Tibial artery (tissue), 4 donors: ENCODE measurements at places on chromosomes 12 and 14.

GRCh38 chr12:38662829-38663228 lies 242.6 kb downstream of the CPNE8 start:
- no peak for DNase-seq

- no peak for DNase-seq
These were observed 35.0 kb upstream of the CORO1C start for GRCh38 chr12:108766294-108766693.

GRCh38 chr14:36659010-36659821 lies 2.4 kb upstream of the PAX9 start:
- DNase-seq = no peak

DNA sequence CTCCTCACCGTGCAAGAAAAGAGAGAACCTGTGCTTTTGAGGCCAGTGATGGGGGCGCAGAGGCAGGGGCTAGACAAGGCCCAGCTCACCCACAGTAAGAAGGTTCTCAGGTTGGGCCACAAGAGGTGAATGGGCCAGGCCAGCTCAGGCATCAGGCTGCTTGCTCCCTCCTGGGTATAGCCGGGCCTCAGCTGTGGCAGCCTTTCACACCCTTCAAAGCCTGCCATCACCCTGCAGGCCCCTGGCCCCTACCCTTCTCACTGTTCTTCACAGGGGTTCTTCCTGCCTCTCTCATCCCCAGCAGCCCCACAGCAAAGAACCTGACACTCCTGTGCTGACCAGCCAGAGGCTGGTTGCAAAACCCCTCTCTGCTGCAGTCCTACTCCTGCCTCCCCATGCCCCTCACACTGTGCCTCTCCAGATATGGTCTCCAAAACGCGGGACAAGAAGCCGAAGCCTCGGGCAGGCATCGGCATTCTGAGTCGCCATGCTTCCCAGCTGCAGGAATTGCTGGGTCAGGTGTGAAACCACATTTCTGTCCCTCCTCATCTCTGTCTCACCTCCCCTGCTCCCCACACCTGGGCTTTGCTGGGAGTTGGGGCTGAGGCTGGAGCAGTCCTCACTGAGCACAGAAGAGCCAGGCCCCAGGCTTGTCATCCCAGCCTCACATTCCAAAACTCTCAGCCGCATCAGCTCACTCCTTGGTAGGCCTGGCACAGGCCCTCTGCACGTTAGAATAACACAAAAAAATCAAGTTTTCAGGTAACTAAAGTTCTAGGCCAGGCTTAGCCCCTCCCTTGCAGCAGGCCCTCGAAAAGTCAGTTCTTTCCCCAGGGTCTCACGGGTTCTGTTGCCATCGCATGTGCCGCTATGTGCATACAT lies 6.9 kb upstream of the FAIM2 start:
- no peak for DNase-seq

- no peak for DNase-seq
These were observed 51.8 kb downstream of the ISCA2 start for GRCh38 chr14:74545386-74545785.

GRCh38 chr12:111304642-111305071 lies 64.2 kb downstream of the PHETA1 start:
- no peak for DNase-seq

GRCh38 chr14:60862283-60862682 lies 118.6 kb downstream of the TRMT5 start:
- peak; percentile 54 for DNase-seq

GRCh38 chr14:99853206-99853605 lies 60.0 kb downstream of the EML1 start:
- no peak for DNase-seq

- no peak for DNase-seq
These were observed 19.4 kb downstream of the ACVRL1 start for GRCh38 chr12:51926718-51927117.

DNA sequence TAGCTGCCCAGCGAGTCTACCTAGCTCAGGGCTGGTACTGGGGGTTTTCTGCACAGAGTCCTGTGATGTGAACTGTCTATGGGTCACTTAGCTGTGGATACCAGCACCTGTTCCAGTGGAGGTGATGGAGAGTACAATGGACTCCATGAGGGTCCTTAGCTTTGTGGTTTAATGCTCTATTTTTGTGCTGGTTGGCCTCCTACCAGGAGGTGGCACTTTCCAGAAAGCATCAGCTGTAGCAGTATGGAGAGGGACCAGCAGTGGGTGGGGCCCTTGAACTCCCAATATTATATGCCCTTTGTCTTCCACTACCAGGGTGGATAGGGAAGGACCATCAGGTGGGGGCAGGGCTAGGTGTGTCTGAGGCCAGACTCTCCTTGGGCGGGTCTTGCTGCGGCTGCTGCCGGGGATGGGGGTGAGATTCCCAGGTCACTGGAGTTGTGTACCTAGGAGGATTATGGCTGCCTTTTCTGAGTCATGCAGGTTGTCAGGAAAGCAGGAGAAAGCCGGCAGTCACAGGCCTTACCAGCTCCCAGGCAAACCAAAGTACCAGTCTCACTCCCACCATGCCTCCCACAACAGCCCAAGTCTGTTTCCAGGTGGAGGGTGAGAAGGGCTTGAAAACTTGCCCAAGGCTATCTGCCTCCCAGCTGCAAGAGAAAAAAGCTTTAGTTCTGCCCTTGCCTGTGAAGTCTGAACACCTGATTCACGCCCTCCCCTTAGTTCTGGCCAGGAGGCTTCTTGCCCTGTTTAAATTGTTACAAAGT lies 163.0 kb upstream of the NUDT4 start:
- no peak for DNase-seq

- peak; percentile 12 for DNase-seq
These were observed 193.9 kb upstream of the C14orf180 start for GRCh38 chr14:104385531-104386101.

DNA sequence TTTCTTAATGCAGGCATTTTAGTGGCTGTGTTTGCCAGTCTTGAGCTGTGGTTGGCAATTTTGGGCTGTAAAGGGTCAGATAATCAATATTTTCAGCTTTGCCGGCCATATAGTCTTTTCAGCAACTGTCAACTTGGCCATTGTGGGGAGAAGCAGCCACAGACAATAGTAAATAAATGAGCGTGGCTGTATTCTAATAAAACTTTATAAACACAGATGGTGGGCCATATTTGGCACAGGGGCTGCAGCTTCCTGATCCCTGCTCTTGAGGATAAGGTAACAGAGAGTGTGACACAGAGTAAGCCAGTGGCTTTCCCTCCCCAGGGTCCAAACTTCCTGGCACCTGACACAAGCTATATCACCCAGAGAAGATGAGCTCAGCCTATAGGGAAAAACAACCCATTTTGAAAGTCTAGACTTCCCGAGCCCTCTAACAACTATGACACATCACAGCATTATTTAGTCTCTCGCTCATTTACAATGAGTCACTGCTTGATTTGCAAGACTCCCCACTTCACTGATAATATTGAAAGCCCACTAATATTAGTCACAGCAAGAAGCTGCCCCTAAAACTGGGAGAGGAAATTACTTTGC lies 163.1 kb upstream of the TMPO start:
- no peak for DNase-seq

DNA sequence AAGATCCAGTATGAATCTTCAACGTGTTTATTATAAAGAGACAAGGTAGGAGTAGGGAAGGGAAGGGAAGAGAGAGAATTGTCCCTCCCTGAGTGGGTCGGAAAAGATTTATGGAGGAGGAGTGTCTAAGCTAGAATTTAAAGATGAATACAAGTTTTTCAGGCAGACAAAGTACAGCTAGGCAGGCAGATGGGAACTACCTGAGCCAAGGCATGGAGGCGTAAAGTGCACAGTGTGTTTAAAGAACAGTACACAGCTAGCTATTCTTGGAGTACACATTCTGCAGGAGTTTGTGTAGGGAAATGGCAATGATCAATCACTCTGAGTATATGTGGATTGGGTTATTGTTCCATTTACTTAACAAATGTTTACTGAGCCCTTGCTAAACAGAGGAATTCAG lies 20.1 kb downstream of the PLEKHG7 start:
- DNase-seq = no peak

- DNase-seq = no peak
These were observed 96.1 kb downstream of the TMX1 start for GRCh38 chr14:51335961-51336723.

- DNase-seq = no peak
These were observed 40.0 kb upstream of the SLC2A13 start for GRCh38 chr12:40145896-40146295.

- no peak for DNase-seq
These were observed 275.7 kb downstream of the NEDD1 start for GRCh38 chr12:97182769-97183168.

DNA sequence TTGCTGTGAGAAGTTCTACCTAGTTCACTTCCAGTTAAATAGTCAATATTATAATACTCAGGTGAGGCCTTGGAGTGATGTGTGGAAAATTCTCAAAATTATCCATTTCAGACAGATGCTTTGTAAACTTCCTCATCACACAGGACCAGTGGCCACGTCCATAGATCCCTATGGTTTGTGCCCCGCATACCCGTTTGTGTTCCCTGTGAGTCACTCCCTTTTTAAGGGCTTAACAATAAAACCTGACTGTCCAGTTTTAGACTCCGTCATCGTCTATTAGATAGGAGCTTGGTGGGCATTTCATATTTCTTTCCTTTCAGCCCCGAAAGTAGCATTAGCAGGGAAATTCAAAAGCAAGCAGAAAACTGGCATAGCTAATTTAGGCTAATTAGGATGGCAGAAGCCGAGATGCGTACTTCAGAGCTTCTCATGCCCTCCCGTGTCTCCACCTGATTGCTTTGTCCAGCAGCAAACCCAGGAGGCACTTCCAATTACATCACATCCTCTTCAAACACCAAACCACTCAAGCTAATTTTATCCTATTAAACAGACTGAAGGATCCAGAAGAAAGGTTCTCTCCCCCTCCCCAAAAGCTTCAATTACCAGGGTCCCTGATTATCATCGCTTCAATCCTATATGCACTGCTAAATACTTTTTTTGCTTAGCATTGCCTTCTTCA lies 186.6 kb upstream of the OTX2 start:
- DNase-seq = no peak

DNA sequence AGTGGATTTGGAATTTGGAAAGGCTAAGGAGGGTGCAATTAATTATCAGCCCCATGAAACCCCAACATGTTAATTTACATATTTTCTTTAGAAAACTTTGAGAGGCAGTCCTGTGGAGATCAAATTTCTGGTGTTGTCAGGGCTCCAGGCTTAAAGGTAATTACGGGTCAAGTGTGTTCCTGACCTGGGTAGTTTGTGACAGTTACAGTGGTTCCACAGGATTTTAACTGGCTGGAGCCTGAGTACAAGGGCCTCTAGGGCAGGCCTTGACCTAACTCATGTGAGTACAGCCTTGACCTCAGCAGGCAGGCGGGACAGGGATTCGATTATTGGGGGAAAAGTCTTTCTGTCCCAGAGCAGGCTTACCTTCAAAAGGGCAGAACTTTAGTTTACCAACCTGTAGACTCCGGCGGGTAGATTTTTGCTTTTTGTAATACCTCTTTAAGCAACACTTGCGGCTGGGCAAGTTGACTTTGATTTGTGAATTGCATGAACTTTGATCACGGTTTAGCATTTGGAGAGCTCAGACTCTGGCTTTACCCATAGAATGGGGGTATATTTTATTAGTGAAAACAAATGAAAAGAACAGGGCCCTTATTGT lies 8.4 kb upstream of the PPTC7 start:
- no peak for DNase-seq

GRCh38 chr14:94929354-94929753 lies 159.4 kb upstream of the GSC start:
- no peak for DNase-seq

DNA sequence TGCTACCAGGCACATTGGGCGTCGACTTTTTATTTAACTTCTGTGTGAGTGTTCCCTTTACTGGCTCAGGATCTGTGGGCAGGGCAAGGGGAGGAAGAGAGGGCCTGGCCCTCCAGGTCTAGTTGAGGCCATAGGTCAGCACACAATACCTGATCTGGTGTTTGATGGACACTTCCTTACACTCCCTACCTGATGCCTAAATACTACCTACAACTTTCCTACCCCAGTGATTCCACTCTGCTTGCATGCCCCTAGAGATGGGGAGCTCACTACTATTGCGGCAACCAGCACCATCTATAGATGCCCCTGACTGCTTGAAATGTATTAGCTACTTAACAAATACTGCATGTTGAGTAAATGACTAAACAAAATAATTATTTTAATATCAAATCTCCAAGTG lies 20.8 kb upstream of the BEGAIN start:
- no peak for DNase-seq

DNA sequence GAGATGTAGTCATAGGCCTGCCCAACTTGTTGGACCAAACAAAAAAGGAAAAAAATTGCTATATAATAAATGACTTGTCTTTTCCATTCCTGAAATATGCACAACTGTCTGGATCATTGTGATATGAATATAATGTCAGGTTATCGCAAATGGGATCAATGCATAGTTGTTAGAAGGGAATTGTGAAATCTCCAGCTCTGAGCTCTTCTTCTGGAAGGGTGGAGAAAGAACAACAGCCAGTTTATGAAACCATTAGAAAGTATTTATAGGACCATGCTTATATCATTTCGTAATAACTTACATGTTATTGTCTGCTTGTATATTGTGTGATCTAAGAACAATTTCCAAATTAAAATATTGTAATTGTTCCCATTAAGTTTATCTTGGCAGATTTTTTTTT lies 35.7 kb upstream of the HIF1A start:
- no peak for DNase-seq

GRCh38 chr14:105481886-105482457 lies 4.7 kb upstream of the CRIP1 start:
- peak; percentile 97 for DNase-seq

GRCh38 chr12:109695416-109695815 lies 18.2 kb upstream of the FAM222A start:
- DNase-seq = no peak

DNA sequence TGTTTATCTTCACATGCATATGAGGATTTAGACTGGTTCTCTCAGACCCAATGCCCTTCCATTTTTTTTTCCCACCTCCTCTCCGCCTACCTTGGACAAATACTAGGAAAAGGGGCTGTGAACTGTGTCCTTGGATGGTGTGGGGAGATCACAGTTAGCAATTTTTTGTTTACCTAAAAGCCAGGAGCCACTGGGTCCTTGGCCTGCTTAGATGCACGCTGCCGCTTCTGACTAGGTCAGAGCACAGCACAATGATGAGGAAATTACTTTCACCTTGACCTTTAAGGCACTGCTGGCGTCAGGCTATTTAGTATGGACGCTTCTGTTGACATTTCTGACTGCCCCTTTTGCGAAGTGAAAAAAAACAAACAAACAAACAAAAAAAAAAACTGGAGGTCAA lies 1.9 kb downstream of the CCDC38 start:
- no peak for DNase-seq

- DNase-seq = no peak
These were observed 6.8 kb downstream of the MYH6 start for GRCh38 chr14:23401291-23401690.
